Right atrium auricular region (tissue), 2 donors: ENCODE measurements at places on chromosomes 11 and 22. TPM values are rescaled to one million over a fixed set of nuclear protein-coding genes. Genes with fewer than 3 reads are reported as not detected.

The ATXN10 gene
- 85.3 TPM for total RNA-seq

DNA sequence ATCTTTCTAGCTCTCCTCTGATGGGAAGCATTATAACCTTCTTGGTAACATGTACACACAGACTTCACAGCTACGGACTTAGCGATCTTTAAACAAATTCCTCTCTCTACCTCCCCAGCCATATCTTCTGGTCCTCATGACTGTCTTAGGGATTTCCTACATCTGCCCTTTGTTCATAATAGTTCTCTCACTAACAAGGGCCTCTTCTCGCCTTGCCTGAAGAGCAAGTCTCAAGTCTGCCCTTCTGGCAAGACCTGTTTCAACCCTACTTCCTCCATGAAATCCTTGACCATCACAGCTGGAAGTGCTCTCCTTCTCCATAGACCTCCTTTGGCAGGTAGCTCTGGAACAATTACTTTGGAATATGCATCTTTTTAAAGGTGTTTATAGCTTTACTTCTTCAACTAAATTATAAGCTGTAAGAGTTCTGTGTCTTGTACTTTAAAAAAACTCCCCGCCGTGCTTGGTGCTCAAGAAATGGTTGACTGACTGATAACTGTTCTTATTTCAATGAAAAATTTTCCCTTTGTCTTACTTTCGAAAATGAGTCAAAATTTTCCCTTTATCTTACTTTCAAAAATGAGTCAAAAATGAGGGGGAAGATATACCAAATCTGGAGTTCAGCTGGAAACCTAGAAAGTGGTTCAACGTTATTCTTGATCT is 34.7 kb downstream of the SNX19 start:
- DNase-seq = no peak
- no peak overlapping the region for H3K4me3 ChIP-seq
- no peaks in the 10 kb centered on the region for H3K27me3 ChIP-seq
- no peak overlapping the region for H3K27ac ChIP-seq

The KCNE3 gene
- 1.4 TPM for total RNA-seq

GRCh38 chr11:96132437-96132836 is 208.5 kb upstream of the MTMR2 start:
- H3K4me1 ChIP-seq = no peaks in the 10 kb centered on the region
- no peak overlapping the region for H3K4me3 ChIP-seq
- H3K36me3 ChIP-seq = no peaks in the 10 kb centered on the region
- H3K27me3 ChIP-seq = no peaks in the 10 kb centered on the region

The POU2AF3 gene
- not detected for total RNA-seq

- H3K27me3 ChIP-seq = no peaks in the 10 kb centered on the region
- H3K27ac ChIP-seq = no peak overlapping the region
- no peaks in the 10 kb centered on the region for H3K36me3 ChIP-seq
- DNase-seq = no peak
- no peaks in the 10 kb centered on the region for H3K4me1 ChIP-seq
Observed at GRCh38 chr22:47390026-47390970, 627.8 kb downstream of the TBC1D22A start.

GRCh38 chr11:116177521-116178210 is 595.1 kb downstream of the BUD13 start:
- no peaks in the 10 kb centered on the region for H3K4me1 ChIP-seq
- no peaks in the 10 kb centered on the region for H3K27me3 ChIP-seq
- no peak overlapping the region for H3K4me3 ChIP-seq
- H3K36me3 ChIP-seq = no peaks in the 10 kb centered on the region

DNA sequence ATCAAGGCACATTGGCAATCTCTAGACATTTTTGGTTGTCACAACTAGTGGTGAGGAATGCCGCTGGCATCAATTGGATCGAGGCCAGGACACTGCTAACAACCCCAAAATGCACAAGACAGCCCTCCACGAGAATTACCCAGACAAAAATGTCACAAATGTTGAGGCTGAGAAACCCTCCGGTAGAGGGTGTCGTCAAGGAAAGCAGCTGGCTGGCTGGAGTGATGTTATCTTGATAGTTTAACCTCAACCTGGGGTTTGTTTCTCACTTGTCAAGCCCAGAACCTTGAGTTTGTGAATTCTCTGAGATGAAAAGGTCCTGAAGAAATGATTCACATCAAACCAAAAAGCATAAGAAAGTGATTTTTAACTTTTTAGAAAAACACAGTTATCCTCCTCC is 21.1 kb upstream of the TMPRSS13 start:
- H3K4me1 ChIP-seq = no peaks in the 10 kb centered on the region
- no peak overlapping the region for H3K27ac ChIP-seq
- DNase-seq = peak; percentile 52
- H3K4me3 ChIP-seq = no peak overlapping the region

GRCh38 chr22:22159384-22159783 is 85.2 kb upstream of the VPREB1 start:
- H3K36me3 ChIP-seq = no peaks in the 10 kb centered on the region
- no peak overlapping the region for H3K27ac ChIP-seq
- DNase-seq = no peak
- no peaks in the 10 kb centered on the region for H3K27me3 ChIP-seq
- H3K4me1 ChIP-seq = no peaks in the 10 kb centered on the region

GRCh38 chr11:134942681-134943080 is 530.6 kb upstream of the B3GAT1 start:
- no peaks in the 10 kb centered on the region for H3K4me1 ChIP-seq
- H3K27ac ChIP-seq = no peak overlapping the region
- DNase-seq = no peak
- H3K27me3 ChIP-seq = no peaks in the 10 kb centered on the region
- H3K4me3 ChIP-seq = no peak overlapping the region

DNA sequence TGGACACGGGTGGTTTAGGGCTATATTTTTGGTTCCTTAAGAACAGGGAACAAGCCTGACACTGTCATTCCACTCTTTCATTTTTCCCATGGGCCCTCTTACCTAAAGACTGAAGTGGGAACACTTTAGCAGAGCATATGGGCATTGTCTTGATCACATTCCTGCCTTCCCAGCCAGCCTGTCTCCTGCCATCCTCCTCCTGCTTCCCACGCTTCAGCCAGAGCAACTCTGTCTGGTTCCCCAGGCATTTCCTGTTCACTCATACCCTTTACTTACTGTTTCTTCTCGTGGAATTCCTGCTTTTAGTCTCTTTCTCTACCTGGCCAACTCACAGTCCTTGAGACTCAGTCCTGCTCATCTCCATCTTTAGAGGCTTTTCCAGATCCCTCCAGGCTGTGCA is 22.8 kb downstream of the MRPL16 start:
- H3K4me1 ChIP-seq = peaks cover 14% of the 10 kb centered on the region
- no peak overlapping the region for H3K4me3 ChIP-seq
- H3K27me3 ChIP-seq = no peaks in the 10 kb centered on the region
- peaks cover 30% of the 10 kb centered on the region for H3K36me3 ChIP-seq

DNA sequence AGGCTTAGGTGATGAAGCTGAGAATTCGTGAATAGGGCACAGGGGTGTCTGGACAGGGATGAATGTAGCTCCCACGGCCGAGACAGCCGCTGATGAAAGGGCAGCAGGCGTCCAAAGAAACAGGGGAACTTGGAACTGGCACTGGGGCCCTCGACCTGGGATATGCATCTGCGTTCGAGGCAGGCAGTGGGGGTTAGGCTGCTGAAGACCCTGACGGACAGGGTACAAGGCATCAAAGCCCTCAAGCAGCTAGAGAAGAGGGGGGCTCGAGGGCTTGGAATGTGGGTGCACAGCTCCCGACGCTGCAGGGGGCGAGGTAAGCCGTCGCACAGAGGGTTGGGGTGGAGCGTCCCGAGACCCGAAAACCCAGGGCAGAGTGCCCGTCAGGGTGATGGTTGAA is 6.9 kb upstream of the SYT8 start:
- no peaks in the 10 kb centered on the region for H3K36me3 ChIP-seq
- H3K4me1 ChIP-seq = no peaks in the 10 kb centered on the region
- no peak for DNase-seq
- H3K27ac ChIP-seq = no peak overlapping the region
- H3K27me3 ChIP-seq = no peaks in the 10 kb centered on the region
- no peak overlapping the region for H3K4me3 ChIP-seq

DNA sequence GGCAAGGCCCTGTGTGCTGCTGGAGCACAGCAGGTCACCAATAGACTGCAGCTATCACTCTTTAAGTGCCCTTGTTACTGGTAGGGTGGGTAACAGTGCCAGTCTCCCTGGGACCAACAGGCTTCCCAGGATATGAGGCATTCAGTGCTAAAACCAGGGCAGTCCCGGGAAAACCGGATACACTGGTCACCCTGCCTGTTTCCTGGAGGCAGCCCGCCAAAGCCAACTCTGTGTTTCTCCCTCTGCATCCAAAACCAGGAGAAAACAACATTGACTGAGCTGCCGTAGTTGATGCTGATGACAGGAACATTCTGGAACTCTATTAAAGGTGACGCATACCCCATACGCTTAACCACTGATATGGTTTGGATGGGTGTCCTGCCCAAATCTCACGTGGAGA is 149.1 kb downstream of the SHANK2 start:
- H3K36me3 ChIP-seq = no peaks in the 10 kb centered on the region
- H3K27me3 ChIP-seq = no peaks in the 10 kb centered on the region
- H3K4me1 ChIP-seq = no peaks in the 10 kb centered on the region
- no peak for DNase-seq

The LIN7C gene
- total RNA-seq = 18.8 TPM

- peaks cover 40% of the 10 kb centered on the region for H3K4me1 ChIP-seq
- no peak overlapping the region for H3K4me3 ChIP-seq
- no peaks in the 10 kb centered on the region for H3K36me3 ChIP-seq
- no peaks in the 10 kb centered on the region for H3K27me3 ChIP-seq
- DNase-seq = peak; percentile 64
- peak overlapping the region; percentile 68 for H3K27ac ChIP-seq
Observed at GRCh38 chr22:42365111-42365865, 66.9 kb downstream of the NFAM1 start.

GRCh38 chr11:119415966-119416365 is 7.0 kb downstream of the THY1 start:
- H3K36me3 ChIP-seq = no peaks in the 10 kb centered on the region
- no peak overlapping the region for H3K27ac ChIP-seq
- peaks cover 13% of the 10 kb centered on the region for H3K4me1 ChIP-seq

- H3K4me3 ChIP-seq = no peak overlapping the region
- DNase-seq = no peak
- H3K36me3 ChIP-seq = peaks cover 48% of the 10 kb centered on the region
- H3K4me1 ChIP-seq = no peaks in the 10 kb centered on the region
- H3K27me3 ChIP-seq = no peaks in the 10 kb centered on the region
Observed at GRCh38 chr11:90204832-90205646, 17.8 kb downstream of the CHORDC1 start.

The SLC25A18 gene
- total RNA-seq = 0.59 TPM

The CDHR5 gene
- total RNA-seq = not detected

- no peak overlapping the region for H3K27ac ChIP-seq
- H3K27me3 ChIP-seq = no peaks in the 10 kb centered on the region
- no peak for DNase-seq
Observed at GRCh38 chr11:95994329-95994728, 70.4 kb upstream of the MTMR2 start.

DNA sequence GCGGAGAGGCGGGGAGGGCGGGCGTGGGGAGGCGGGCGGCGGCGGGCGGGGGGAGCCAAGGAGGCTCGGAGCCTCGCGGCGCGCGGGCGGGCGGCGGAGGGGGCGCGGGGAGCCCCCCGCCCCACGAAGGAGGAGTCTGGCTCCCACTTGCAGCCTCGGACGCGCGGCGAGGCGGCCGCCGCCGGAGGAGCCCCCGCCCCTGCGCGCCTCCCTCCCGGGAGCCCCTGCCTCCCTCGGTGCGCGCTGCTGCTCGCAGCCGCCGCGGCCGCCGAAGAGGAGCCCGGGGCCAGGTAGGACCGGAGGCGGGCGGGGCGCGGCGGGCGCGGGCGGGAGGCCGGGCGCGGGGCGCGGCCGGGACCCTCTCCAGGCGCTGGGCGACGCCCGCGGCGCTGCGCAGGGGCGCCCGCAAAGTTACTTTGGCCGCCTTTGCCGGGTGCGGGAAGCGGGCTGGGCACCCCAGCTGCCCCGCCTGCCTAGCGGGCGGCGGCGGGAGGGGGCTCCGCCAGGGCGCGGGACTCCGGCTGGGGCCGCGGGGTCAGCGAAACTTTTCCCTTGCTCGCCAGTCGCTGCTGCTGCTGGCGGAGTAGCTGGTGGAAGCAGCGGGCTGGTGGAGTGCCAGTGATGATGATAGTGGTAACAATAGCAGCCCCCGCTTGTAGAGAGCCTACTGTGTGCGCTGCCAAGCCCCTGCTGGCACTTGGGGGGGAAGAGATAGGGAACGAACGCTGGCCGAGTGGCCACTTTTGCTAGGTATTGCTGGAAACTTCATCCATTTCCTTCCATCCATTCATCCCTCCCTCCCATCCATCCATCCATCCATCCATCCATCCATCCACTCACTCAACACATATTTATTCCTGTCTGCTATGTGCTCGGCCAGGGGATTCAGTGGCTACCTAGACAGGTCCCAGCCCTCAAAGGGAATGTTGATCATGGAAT is at the start of gene MPPED1:
TSS of gene MPPED1 (plus strand) at position 146 of the 939 bp plus-strand sequence. CDS start 12,972 bp downstream, outside the sequence.
- H3K36me3 ChIP-seq = no peaks in the 10 kb centered on the region
- no peak for DNase-seq

The GRM5 gene
- not detected for total RNA-seq

The FGF3 gene
- not detected for total RNA-seq
